Suprapubic skin (tissue), 4 donors: ENCODE measurements at places on chromosomes 7 and 10. TPM values are rescaled to one million over a fixed set of nuclear protein-coding genes. Genes with fewer than 3 reads are reported as not detected.

ABCB4 gene
- total RNA-seq = 1.9 TPM

SLC29A4 gene
- 2.2 TPM for total RNA-seq

AKR1D1 gene
- not detected for total RNA-seq

TSPAN14 gene
- total RNA-seq = 120 TPM

SYT15B gene
- total RNA-seq = 1.1 TPM

GPR158 gene
- total RNA-seq = 0.18 TPM

SLC13A1 gene
- total RNA-seq = not detected

NPFFR1 gene
- total RNA-seq = 0.30 TPM

AKR1B15 gene
- total RNA-seq = not detected

FAM237B gene
- total RNA-seq = not detected

TWIST1 gene
- total RNA-seq = 10.3 TPM

RAMP3 gene
- total RNA-seq = 32.9 TPM

PLEKHS1 gene
- 0.32 TPM for total RNA-seq

IFIT1 gene
- total RNA-seq = 1.9 TPM
